ENCODE measurements at places on chromosomes 12 and 14.
A peak's percentile ranks its signal among the peaks of the same experiment; 100 is the strongest.

DNA sequence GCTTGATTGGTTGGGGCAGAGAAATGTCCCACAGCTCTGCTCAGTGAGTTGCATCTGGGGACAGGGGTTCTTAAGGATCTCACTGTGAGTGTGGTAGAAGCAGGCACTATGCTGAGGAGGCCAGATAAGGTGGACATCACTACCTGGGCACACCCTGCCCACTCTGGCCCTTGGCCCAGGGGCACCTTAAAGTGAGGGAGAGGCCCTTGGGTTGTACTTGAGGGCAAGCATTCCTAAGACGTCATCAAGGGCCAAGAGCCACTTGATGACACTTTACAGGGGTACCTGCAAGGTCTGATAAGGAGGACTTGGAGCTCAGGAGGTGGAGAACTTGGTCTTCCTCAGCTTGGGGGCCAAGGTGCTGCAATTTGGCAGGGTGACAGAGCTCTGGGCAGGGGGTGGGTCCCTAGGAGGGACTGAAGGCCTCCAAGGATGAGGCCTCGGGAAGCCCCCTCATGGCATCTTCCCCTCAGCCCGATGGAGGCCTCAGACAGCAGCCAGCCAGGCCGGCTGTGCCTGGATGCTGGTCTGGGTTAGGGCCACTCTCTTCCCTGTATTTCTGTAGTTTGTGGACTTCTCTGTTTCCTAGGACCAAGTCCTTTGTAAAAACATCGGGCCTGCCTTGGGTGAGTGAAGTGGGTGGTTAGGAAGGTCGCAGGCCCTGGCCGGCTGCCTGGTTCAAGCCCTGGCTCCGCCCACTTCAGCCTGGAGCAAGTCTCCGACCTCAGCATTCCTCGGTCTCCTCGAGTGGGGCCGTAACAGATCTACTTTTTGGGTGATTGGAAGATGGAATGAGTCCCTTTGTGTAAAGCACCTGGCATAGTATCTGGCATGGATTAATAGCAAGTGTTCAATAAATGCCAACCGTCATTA is 24.8 kb downstream of the GPR68 start:
- no peak for DNase-seq

DNA sequence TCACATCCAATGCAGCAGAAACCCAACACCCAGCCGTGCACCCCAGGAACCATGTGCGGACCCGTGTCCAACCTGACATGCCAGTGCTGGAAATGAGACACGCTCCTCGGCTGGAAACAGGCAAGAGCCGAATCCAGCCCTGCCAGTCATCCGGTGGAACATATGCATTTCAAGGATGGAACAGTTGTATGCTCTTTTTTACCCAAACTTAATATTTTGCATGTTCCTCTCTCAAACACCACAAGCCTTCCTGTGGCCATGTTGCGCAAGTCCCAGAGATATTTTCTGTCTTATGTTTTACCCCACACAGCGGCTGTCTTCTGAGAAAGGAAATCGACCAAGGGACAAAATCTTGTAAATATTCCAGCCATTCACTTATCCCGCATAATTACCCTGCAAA is 196.9 kb downstream of the BCL11B start:
- DNase-seq: no peak

DNA sequence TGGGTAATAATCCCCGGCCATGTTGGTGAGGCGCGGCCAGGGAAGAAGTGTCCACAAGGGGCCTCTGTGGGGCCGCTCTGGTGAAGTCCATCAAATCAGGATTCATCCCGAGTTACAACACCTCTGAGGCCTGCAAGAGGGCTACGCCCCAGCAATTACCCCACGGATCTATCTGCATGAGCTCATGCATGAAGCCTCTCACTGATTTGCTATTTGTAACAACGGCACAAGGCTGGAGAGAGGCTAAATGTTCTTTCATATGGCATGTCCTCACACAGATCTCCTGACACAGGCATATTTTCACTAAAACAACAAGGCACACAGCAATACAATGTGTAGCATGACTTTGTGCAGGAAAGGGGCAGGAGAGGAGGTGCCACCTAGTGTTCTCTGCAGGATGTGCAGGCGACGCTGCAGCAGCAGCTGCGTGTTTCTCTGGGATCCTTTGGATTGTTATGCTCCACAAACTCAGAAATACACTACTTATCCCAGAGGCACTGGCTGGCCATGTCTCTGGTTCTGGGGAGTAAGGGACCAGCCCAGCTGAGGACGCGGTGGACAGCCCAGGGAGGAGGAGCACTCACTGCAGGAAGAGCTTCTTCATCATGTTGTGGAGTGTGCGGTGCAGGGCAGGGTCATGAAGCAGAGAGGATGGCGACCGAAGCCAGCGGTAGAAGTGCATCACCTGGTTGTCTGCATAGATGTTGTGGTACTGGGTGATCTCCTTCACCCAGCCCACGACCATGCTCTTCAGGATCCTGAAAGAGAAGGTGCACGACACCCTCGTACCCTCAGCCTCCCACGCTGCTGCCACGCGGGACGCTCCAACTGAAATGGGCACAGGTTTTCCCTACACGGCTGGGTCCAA is 20.2 kb downstream of the P2RX2 start:
- peak; percentile 35 for DNase-seq

DNA sequence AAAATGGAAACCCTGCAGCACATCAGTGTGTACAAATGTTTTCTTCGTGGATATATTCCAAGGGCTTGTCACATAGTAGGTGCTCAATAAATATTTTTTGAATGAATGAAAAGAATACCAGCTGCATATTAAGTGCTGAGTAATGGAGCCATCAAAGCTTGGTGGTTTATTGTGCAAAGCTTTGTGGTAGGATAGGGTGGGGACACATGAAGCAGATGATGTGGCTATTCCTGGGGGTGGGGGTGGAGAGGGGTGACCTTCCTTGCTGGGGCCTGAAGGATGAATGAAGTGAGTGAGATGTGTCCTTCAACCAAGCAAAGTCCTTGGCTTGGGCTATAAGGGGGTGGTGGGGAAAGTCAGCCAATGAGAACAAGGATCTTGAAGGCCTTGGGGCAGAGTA is 4.3 kb upstream of the KRT81 start:
- no peak for DNase-seq

GRCh38 chr12:67891596-67891995 is 97.7 kb upstream of the IFNG-AS1 start:
- no peak for DNase-seq

DNA sequence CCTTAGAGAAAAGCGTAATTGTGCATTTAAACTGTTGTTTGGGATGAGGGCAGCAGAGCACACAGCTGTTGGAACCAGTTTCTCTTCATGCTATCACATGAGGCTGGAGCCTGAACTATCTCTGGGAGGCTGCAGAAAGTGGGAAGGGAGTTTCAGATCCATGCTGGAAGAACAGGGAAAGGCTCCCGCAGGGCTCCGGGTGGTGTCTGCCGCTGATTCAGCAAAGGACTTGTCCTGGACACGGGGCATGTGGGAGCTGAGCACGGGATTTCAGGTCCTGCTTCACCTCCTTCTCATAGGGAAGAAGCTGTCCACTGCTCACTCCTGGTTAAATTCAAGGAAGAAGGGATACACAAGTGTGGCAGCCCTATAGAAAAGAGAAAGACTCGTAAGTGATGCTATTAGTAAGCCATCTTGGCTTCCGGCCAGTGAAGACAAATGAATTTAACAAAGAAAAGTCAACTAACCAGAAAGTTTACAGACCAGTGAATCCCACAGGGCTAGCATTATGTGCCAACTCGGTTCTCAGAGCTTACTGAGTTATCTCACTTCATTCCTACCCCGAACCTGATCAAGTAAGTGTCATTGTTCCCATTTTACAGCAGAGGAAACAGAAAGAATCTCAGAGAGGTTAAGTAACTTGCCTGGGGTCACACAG is 6.7 kb upstream of the FZD10 start:
- no peak for DNase-seq

Measured in uterus (tissue), 4 donors.